ENCODE measurements at places on chromosomes 16 and 17.

DNA sequence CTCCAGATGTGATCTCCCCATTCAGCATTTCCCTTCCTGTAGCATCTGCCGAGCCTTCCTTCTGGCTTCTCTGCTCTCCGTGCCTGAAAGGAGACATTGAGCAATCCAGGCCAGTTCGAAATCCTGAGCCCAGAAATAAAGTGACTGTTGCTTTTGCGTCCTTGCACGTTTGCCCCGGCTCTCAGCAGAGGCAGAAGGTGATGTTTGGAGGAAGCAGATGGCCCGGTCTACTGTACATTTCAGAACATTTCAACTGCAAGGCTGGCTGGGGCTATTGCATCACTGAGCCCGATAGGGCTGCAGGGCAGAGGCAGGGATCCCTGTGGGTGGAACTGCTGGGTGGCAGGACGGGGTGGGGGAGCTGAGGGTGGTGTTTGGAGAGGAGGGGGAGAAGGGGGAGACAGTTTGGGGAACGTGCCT, 29.4 kb downstream of the IRF8 start:
- DNase-seq = peak; percentile 44

- DNase-seq = peak; percentile 96
Observed at GRCh38 chr17:44066204-44066930, at the start of gene LSM12. TSS of gene LSM12 (minus strand) at chr17:44066671. CDS start at chr17:44066587, 84 bp downstream.

- peak; percentile 83 for DNase-seq
Observed at GRCh38 chr16:80323187-80323807, 217.5 kb upstream of the DYNLRB2 start.

GRCh38 chr17:63699638-63700527, at the start of gene LIMD2:
TSS of gene LIMD2 (minus strand) at chr17:63700125. CDS start at chr17:63699298, 827 bp downstream.
- DNase-seq = peak; percentile 83

- DNase-seq = no peak
Observed at GRCh38 chr17:69084911-69085310, 24.2 kb upstream of the ABCA9 start.

- DNase-seq = no peak
Observed at GRCh38 chr17:78476973-78477372, 98.5 kb downstream of the PGS1 start.

DNA sequence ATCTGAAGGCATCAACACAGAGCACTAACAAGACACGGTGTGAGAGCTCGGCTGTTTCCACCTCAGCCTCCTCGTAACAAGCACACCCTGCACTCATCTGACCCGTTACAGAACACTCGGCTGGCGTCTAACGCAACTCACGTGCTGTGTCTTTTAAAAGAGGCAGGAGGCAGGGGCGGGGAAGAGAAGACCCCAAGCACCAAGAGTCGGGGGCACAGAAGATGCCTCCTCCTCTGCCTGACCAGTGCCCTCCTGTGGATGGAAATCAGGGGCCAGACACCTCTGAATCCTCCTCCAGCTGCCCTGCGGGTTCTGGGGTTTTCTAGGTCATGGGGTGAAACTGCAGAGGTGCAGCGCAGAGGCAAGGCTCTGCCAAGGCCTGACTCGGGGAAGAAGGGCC, 74.3 kb downstream of the ZNF778 start:
- no peak for DNase-seq

DNA sequence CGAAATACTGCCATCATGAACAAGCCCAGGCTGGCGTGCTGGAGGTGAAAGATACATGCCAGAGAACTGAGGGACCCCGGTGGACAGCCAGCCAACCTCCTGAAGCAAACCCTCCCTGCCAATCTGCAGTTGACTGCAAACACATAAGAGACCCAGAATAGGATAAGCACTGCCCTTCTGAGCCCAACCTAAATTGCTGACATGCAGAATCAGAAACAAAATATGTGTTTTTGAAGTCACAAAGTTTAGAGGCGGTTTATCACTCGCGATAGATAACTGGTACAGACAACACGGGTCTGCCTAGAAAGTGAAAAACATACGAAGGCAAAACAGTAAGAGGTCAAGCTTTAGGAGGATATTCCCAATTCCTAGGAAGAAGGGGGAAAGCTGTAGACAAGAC, 14.6 kb downstream of the TOX3 start:
- DNase-seq = no peak

GRCh38 chr16:89297156-89297874, 79.8 kb downstream of the ZNF778 start:
- peak; percentile 79 for DNase-seq

- no peak for DNase-seq
Observed at GRCh38 chr17:44932096-44932786, 15.3 kb downstream of the KIF18B start.

DNA sequence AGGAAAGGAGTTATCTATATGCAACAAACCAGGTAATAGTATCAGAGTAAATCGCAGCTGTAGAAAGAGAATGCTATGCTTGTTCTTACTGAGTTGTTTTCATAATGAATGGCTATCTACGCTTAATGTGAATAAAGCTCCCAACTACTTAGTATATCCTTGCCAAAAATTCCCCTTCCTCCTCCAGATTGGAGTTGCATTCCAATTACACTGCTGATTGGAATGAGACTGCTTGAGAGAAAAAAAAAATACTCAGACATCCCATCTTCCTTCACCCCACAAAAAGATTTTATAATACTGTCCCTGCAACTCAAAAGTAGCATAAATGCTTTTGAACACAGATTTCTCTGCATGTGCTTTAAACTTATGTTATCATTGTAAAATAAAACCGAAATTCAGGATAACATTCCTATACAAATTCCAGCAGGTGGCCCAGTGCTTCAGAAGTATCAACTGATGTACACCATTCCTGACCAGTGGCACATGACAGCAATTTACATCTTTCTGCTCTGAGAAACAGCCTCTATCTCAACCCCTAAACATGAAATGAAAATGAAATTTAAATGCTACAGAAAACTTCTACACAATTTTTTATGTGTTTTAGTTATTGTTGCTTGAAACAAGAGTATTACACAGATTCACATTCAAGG, 47.0 kb downstream of the SMURF2 start:
- DNase-seq = peak; percentile 27

DNA sequence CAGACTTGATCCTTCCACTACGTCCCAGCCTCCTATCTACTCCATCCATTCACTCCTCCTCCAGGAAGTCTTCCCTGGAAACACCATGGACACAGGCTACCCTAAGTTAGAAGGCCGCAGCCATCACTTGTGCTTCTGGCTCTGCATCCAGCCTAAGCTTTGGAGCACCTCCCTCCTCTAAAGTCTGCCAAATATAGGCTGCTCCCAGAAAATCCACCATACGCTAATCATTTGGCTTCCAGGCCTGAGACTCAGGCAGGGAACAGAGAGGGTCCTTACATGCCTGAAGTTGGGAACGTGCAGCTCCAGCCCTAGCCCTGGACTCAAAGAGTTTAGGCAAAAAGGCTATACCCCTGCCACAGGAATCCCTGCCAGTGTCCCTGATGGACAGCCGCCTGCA, 6.7 kb downstream of the PCGF2 start:
- DNase-seq = no peak

GRCh38 chr17:14505606-14506005, 204.7 kb downstream of the HS3ST3B1 start:
- no peak for DNase-seq

GRCh38 chr17:64315032-64315490, 52.0 kb upstream of the TEX2 start:
- DNase-seq = no peak

- no peak for DNase-seq
Observed at GRCh38 chr16:14490235-14490634, 139.8 kb downstream of the PARN start.
